ENCODE measurements at places on chromosomes 4 and X.

DNA sequence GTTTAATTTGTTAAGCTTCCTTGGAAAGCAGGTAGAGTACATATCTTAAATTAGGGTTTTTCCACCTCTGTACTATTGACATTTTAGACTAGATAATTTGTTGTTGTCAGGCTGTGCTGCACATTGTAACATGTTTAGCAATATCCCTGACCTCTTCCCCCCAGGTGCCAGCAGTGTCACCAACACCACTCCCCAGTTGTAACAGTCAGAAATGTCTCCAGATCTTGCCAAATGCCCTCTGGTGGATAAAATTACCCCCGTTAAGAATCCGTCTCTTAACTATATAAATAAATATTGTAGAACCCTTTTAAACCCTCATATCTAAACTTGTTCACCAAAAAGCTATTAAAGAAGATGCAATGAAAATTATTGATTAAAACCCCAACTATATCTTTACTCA is 161.5 kb downstream of the ARHGAP6 start:
- DNase-seq = no peak

DNA sequence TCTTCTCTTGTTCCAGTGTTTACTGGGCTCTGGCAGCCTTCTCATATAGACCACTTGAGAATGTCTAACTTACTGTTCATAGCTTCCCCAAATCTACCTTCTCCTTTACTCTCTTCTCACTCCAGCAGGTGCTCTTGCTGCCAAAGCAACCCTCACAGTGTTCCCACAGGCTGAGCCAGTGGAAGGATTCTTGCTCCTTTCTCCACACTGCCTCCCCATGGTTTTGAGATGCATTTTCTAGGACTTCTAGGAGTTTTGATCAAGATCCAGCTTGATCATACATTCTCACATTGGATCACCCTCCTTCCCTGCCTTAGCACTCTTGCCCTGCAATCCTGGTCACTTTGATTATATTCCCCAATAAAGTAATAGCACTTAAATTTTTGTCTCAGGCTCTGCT is 230.8 kb downstream of the TMEM47 start:
- peak; percentile 7 for DNase-seq

- DNase-seq = no peak
These were observed 49.3 kb upstream of the C1QTNF7 start for GRCh38 chr4:15378493-15378892.

- no peak for DNase-seq
These were observed 39.1 kb upstream of the BMP2K start for GRCh38 chr4:78737035-78737434.

DNA sequence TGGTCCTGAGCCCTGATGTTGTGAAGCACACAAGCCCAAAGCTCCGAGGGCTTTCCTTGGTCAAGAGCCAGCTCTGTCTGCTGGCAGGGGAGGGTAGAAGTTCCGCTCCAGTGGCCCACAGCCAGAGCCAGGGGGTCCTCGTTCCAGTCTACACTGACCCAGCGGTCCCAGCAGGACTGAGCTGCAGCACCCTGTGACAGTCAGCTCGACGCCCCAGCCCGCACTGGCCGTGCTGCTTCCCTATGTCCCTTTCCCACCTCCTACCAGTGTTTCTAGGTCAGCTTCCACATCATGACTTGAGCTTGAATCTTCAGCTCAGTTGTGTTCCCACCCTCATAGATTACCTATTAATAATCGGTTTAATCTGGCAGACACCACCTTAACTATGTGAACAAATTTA is 22.5 kb upstream of the DCTD start:
- DNase-seq = no peak

DNA sequence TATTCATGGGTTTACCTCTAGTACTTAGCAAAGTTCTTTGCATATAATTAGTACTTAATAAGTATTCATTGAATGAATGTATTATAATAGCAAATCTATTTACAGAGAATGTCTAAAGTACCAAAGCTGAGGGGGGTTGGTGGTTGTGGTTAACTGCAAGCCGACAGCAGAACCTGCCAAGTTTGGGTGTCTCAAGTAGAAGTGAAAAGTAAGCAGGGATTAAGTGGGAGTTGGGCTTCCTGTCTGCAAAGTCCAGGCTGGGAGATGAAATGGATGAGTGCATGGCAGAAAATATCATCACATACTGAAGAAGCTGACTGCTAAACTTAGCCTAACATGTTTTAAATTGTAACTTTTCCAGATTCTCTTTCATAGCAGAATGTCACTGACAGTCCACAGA is 169.6 kb downstream of the CAMK2D start:
- DNase-seq = no peak

All from HT-29 (cell line).